Gastroesophageal sphincter (tissue), 4 donors: ENCODE measurements at places on chromosomes 4 and X. TPM values are rescaled to one million over a fixed set of nuclear protein-coding genes. Genes with fewer than 3 reads are reported as not detected.

The MAGEA12 gene
- total RNA-seq, result not detected

The GAGE12E gene
- not detected for total RNA-seq

The ENAM gene
- 0.16 TPM for total RNA-seq

The MAGEC1 gene
- not detected for total RNA-seq

The RHOXF1 gene
- total RNA-seq, result 0.49 TPM

GRCh38 chr4:136829280-136829679 is 703.0 kb downstream of the PCDH18 start:
- ATAC-seq, result no peak

- no peak for ATAC-seq
Measured at GRCh38 chr4:89101256-89102161, 9.8 kb upstream of the TIGD2 start.

- ATAC-seq, result peak; percentile 93
Measured at GRCh38 chr4:158314756-158315487, 104.6 kb downstream of the TMEM144 start.

- no peak for ATAC-seq
Measured at GRCh38 chr4:53365121-53365485, 758 bp downstream of the SCFD2 start.

DNA sequence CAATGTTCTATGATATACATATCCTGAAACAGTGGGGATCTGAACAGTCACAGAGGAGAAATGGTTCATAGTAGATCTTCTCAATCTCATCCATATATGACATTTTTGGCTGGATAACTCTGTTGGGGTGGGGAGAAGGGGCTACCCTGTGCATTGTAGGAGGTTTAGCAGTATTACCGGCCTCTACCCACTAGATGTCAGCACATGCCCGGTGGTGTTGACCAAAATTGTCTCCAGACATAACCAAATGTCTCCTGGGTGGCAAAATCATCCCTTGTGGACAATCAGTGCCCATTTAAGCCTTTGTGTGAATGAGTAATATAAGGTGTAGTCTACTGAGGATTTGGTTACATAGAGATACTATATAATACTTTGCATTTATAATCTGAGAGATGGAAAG is 89.9 kb downstream of the PLS3 start:
- peak; percentile 41 for ATAC-seq

GRCh38 chr4:151690876-151691275 is 69.9 kb downstream of the GATB start:
- ATAC-seq, result no peak

- no peak for ATAC-seq
Measured at GRCh38 chr4:94653095-94653649, 104.6 kb upstream of the BMPR1B start.

- no peak for ATAC-seq
Measured at GRCh38 chr4:127214931-127215330, 417.8 kb upstream of the INTU start.

- ATAC-seq, result no peak
Measured at GRCh38 chr4:56746639-56747038, 65.5 kb upstream of the HOPX start.

GRCh38 chr4:145791988-145792387 is 112.0 kb downstream of the C4orf51 start:
- no peak for ATAC-seq
